ENCODE measurements at places on chromosomes 7 and 10. TPM values are rescaled to one million over a fixed set of nuclear protein-coding genes. Genes with fewer than 3 reads are reported as not detected.

The CALCR gene
- not detected for polyA plus RNA-seq

The FKBP6 gene
- not detected for polyA plus RNA-seq

DNA sequence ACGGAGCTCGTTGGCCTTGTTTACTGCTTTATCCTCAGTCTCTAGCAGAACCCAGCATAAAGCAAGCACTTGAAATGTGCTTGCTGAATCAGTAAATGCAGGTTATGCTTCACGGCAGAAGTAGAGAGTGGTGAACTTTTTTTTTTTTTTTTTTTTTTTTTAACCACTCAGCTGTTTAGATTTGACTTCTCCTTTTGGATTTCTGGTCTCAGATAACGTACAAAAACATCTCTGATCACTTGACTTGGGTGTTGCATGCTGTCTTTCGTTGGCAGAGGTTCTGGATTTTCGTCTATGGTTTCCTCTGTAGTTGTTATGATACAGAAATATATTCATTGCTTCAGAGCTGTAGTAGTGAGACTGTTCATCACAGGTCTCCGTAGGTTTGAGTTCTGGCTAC, 242.5 kb upstream of the HABP2 start:
- DNase-seq: no peak

The DLX6 gene
- polyA plus RNA-seq: 5.5 TPM

GRCh38 chr7:30084212-30084611, 50.6 kb upstream of the MTURN start:
- DNase-seq: no peak

DNA sequence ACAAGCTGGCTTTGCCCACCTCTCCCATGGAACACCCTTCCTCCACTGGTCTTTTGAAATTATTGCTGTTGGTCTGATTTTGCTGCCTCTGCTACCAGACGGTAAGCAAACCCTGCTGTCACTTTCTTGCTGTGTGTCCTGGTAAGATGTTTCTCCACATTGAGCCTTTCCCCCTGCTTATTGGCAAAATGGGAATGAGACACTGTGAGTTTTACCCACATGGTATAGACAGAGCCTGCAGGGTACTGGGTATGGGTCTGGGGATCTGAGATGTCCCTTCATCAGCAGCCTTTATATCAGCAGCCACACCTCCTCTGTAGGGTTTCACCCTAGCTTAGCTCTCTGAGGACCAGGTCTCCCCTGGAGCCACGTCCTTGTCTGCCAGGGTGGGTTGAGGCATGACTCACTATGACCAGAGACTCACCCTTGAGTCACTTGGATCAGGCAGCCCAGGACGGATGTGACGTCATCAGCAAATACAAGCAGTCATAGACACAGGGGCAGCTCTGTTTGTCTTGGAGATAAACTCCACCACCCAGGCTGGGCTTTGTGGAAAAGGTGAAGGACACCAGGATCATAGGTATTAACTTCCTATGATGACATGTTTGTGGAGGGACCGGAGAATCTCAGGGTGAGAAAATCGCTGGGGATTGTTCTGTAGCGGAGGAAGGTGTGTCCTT, 17.9 kb upstream of the BAIAP2L1 start:
- DNase-seq: no peak

- DNase-seq: no peak
Observed at GRCh38 chr10:86225103-86225782, 141.4 kb downstream of the GRID1 start.

DNA sequence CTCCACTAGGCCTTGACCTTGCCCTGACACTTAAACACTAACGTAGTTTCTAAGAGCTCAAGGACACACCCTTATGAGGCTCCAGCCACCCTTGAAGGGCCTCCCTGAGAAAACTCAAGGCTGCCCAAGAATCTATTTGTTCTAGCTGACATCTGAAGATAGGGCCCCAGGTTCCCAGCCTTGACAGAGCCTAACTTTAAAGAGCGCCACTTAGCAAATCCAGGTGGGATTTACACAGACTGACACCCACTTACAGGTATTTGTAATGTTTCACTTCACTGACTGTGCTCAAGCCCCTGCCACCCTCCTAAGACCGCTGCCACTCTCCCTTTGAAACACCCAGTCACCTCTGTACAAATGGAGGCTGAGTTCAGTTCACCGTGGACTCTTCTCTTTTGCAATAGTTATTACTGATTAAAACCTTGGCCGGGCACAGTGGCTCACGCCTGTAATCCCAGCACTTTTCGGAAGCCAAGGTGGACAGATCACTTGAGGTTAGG, 90.4 kb downstream of the SVOPL start:
- DNase-seq: no peak

Measured in brain (organoid and tissue), 16 donors.